ENCODE measurements at places on chromosomes 16 and 17.

- peak; percentile 20 for DNase-seq
These were observed 4.6 kb upstream of the GHDC start for GRCh38 chr17:42198897-42199296.

DNA sequence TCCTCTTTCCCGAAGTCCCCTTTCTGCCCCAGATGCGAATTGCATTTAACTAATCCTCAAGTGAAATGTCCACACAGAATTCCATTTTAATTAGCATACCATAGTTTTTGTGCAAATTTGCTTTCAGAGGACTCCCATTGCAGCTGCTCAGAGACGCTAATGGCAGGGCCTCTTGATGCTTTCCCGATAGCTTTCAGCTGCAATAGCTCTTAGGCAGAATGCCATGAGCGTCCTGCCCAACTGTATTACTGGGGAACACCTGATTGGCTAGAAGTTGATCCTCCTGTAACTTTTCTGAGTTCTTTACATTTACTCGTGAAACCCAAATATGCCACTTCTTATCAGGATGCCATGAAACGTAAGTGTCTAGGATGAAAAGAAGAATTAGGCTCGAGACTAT lies 203.0 kb downstream of the UTP18 start:
- DNase-seq: no peak

DNA sequence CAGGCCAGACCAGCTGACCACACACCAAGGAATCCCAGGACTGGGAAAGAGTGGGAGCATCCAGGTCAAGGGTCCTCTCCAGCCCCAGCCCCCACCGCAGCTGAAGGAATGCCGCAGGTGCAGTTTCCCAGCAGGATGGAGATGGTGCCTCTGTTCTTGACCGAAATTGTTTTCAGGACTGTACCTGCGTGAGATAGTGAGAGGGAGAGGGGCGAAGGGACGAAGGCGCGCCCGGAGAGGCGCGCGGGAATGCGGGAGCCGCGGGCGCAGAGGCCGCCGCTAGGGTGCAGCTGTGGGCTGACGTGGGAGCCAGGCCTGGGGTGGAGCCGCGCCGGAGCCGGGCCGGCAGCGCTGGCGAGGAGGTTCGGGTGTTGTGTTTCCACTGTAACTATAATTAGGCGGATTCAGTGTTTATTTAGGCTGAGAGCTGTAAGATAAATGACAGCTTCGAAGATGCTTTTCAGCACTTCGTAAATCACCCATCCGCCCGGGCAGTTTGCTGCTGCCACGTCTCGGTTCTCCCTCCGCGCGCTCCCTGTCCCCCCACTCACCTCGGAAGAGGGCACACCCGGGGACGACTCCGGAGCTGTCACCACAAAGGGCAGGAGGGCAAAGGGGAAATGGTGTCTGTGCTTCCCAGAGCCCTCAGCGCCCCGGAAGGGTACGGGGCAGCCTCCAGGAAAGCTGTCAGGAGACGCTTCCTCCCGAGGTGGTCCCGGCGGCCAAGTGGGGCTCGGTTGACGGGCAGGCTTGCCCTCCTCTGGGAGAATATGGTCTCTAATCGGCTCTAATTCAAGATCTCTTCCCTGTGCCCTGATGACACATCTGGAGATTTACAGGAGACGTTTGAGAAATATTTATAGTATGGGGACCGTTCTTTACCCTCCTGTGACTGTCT lies 38.2 kb downstream of the HOXB1 start:
- DNase-seq: peak; percentile 77

DNA sequence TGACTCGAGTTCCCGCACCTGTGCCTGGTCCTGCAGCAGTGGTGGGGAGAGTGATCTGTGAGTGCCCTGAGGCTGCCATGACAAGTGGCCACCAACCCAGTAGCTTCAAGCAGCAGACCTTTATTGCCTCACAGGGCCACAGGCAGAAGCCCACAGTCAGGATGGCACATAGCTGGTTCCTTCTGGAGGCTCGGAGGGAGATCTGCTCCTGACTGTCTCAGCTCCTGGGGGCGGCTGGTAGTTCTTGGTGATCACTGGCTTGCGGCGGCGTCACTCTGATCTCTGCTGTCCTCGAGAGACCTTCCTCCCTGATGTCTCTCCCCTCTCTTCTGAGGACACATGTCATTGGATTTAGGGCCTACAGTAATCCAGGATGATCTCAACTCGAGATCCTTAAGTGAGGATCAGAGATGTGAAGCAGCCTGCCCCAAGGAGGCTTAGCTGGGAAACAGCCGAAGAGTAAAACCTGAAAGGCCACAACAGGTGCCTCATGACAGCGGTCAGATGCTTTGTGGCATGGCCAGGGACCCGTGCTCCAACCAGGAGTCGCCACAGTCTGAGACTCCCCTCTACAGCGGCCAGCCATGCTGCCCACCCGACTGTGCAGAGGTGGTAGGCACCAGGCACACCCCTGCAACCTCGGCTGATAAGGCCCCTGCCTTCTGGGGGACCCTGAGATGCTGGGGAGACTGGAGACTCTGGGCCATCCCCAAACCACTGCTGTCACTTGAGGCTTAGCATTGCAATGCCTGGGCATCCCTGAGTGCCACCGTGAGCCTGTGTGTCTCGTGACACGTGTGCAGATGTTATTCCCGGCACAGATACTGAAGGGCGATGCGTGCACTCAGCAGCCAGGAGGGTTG lies 30.0 kb upstream of the SLC38A10 start:
- DNase-seq: no peak

GRCh38 chr16:8619671-8620370 lies 1.7 kb upstream of the METTL22 start:
- DNase-seq: no peak

DNA sequence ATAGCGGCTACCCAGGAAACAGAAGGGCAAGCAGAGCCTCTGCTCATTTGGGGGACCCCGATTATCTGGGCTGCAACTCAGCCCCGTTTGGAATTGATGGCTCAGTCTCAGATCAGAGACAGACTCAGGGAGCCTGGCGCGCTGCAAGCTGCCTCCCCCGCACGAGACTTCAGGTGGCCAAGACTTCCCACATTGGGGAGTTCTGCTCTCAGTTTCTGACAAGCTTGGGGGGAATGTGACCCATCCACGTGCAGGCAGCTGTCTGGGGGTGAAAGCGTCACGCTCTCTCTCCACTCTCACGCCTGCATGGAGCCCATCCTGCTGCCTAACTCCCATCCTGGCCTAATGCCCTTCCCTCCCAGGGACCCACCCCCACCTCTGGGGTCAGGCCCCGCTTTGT lies 157.6 kb upstream of the GSE1 start:
- no peak for DNase-seq

GRCh38 chr17:48676963-48677558 lies 45.3 kb downstream of the PRAC1 start:
- no peak for DNase-seq

DNA sequence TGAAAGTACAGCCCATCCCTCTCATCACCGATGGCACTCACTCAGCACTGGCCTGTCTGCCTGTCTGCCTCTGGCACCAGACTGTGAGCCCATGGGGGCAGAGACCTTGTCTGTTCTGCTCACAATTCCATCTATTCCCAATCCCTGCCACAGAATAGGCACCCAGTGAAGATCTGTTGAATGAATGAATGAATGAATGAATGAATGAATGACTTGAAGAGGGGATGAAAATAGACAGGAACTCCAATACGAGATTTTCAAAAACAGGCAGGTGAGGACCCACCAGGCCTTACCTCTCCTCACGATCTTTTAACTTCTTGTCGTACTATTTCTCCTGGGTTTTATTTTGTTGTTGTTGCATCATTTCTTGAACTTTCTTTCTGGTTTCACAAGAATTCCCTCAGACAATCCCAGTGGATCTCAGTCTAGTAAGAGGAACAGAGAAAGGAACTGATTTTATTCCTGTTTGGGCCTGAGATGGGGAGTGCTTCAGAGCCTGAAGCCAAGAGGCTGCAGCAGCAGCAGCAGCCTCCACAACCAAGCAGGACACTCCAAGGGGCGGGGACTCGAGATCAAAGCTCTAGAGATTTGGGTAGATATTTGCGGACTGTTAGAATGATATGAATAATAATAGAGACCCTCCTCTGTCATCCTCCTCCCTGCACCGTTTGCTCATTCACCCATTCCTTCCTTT lies 17.7 kb downstream of the KRT9 start:
- DNase-seq: no peak

- no peak for DNase-seq
These were observed 19.7 kb upstream of the C16orf82 start for GRCh38 chr16:27046958-27047518.

GRCh38 chr17:76784926-76785325 lies 47.0 kb downstream of the MFSD11 start:
- DNase-seq: no peak

GRCh38 chr17:4074831-4075495 lies 67.9 kb downstream of the ZZEF1 start:
- DNase-seq: peak; percentile 59

GRCh38 chr17:67098006-67098405 lies 53.7 kb downstream of the CACNG1 start:
- DNase-seq: no peak

DNA sequence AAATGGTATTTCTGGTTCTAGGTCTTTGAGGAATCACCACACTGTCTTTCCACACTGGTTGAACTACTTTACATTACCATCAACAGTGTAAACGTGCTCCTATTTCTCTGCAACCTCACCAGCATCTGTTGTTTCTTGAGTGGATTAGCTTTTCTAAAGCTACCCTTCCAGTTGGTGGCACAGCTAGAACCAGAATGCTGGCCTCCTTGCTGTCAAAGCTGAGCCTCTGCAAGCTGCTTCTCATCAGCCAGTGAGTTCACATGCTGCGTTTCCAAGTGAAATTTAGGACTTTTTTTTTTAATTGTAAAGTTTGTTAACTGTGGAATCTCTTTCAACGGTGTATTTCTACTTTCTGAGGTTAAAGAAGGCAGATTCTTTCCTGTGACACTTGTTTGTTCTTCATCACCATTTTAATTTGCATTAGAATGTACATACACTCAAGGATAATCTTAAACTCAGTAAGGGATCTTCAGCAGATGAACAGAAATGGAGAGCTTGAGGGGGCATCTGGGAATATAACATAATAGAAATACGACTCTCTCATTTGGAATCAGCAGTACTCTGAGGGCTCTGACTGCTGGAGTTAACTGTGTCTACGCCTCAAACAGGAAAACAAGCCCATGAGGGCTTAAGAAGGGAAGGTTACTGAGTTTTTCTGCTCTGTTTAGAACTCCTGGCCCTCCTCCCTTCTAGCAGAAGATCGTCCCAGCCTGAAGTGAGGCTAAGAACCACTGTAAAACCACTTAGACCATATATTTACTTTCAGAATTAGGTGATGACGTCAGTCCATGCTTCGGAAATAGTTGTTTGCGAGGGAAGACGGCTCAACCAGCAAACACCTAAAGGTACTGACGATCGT lies 148.4 kb upstream of the FAM20A start:
- no peak for DNase-seq

GRCh38 chr17:58039975-58040374 lies 32.9 kb upstream of the SRSF1 start:
- no peak for DNase-seq

DNA sequence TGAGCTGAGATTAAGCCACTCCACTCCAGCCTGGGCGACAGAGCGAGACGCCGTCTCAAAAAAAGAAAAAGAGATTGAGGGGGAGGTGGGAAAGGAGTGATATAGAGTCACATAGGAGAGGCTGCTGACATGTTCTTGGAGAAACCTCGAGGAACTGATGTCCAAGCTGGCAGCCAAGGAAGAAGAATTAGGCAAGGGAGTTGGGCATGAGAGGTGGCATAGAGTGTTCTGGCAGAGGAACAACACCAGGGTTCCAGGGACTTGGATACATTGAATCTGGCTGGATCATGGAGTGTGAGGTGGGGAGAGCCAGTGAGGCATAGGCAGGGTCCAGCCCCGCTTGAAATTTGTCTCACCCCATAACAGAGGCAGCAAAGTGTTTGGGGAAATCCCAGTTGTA lies 10.7 kb downstream of the CDH3 start:
- DNase-seq: no peak

- DNase-seq: no peak
These were observed 38.9 kb downstream of the PLCG2 start for GRCh38 chr16:81817789-81818567.

DNA sequence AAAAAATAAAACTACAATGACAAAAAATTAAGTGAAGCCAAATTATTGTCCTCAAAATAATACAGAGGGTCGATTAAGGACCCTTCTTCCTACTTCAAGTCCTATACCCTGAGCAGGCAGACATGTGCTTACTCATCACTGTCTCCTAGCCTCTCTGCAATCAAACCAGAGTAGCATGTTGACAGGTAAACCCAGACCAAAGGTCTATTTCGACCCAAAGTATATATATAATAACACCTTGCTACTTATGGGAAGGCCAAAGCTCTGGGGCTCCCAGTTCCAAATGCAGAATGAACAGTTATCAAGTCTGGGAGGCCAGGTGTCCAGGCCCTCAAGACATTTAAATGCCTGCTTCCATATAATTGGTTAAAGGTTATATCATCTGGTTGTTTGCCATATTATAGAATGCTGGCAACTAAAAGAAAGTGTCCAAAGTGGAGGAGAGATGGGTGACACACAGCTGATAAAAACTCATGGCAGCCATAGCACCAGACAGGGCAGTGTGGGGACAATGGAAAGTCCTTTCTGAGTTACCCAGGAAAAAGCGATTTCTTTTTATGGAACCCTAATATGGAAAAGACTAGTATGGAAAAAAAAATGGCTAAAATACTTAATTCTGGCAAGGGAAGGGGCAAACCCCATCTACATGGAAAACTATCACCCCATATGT lies 53.6 kb downstream of the N4BP1 start:
- no peak for DNase-seq

GRCh38 chr16:5054876-5055865 lies 10.6 kb downstream of the C16orf89 start:
- no peak for DNase-seq

DNA sequence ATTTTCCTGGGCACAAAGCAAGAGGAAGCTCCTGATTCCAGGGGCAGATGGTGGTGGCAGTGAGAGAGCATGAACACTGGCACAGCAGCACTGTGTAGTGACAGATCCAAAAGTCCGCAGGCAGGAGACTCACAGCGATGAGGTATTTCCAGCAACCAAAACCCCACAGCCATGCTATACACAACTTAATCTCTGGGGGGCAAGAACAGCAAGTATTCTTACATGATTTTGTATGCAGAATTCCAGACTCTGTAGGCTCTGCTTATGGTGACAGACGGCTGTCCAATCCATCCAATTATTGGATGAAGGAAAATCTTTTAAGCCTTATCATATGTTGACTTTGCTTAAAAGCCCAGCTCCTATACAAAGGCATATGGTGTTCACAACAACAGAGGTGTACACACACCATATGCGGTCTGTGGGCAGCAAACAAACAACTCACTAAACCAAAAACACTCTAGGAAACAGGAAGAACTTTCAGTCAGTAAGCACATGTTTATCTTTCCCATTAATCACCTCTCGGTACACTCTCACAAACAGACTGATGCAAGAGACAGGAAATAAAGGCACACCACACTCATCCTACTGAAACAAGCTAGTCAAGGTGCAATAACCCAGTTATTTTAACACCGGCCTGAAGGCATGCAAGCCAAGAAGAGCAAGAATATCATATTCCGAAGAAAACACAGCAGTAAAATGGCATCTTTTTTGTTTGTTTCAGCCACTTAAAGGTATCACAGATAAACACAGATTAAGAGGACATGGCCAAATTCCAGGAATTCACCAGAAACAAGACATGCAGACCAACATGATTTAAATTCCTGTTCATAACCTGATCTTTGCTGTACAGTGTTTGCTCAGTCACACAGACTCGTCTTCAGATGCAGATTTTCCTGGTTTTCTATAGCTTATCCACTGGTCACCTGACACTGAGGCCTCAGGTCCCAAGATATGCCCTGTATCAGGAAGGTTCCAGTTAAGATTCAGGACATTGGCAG lies 47.8 kb downstream of the ERN1 start:
- no peak for DNase-seq
